Activated T-cell treated with anti-CD3 and anti-CD28 coated beads for 1 hour (primary cell): ENCODE measurements at places on chromosomes 11 and 22.

- no peak for DNase-seq
These were observed 44.1 kb upstream of the CWF19L2 start for GRCh38 chr11:107501713-107502112.

DNA sequence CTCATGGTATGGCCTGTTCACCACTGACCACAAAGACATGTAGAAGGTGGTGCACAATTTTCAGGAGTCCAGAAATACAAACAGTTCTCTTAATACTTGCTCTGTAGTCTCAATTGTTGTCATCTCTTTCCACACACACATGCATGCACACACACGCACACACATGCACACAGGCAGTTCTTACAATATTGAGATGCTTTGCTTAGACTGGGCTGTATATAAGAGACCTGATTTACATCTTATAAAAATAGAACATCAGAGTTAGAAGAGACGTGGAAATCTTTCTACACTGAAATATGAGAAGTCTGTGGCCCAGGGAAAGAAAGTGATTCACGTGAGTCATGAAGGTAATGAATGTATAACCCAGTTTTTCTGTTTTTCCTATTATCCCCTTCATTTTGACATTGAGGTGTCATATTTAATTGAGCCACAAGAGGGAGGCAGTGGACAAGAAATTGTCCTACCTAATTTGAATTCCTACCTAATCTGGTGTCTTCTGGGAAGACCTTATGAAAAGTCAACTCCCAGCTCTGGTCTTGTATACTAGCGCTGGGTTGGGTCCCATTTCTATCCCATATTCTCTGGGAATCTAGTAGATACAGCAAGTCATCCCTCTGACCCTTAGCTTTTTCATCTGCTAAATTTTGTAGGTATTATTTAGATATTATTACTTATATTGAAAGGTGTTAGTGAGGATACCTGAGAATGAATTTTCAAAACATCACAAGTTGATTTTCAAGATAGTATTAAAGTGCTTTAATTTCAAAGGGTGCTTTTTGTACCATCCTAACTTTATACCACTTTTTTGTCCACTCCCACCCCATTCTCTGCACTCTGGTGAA lies 14.9 kb upstream of the MS4A4A start:
- no peak for DNase-seq

DNA sequence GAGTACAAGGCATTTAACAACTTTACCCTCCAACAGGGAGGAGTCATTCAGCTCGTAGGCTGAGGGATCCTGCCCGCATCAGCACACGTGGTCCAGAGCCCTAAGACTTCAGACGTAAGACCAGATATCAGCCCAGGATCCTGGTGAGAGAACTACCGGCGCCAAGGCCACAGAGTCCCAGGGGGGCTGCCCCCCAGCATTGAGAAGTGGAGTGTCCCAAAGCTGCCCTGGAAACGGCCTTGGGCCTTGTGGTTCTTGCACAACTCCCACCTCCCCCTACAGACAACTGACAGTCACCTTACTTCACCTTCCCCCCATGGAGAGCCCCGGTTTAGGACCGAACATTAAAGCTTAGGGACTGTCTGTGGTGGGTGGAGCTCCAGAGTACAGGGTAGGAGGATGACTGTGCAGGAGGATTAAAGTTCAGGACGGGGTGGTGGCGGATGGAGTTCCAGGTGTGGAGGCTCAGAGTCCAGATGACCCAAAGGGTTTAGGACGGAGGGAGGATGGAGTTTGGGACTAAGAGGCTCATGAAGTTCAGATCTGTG lies 1.0 kb downstream of the C11orf91 start:
- no peak for DNase-seq

DNA sequence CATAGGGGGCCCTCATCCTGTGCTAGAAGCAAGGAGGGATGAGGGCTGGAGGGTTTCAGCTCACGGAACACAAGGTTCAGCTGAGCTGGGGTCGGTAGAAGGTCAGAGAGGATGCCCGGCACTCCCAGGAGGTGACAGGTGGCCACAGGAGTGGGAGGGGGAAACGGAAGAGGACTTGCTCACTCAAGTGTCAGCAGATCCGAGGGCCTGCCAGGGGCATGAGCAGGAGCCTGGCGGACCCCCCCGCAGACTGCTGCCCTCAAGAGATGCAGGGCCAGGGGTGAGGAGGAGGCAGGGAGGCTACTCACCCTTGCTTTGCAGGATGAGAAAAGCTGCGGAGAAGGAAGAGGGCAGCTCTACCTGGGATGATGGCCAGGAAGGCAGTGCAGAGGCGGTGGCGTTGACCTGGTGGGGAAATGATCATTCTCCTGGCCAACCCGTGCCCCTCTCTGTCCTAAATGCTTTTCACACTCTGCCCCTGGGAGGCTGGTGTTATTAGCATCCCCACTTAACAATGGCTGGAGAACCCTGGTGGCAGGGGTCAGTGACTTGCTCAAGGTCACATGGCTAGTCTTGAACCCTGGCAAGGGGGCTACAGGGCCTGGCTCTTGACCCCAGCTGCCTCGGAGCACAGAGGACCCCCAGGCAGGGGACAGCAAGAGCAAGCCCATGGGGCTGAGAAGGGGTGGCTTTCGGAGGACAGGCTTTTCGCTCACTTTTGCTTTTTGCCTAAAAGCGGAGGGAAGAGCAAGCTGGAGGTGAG lies 30.1 kb upstream of the CSNK1E start:
- DNase-seq, result no peak

- no peak for DNase-seq
These were observed 13.1 kb downstream of the TAF1D start for GRCh38 chr11:93727985-93728791.

- DNase-seq, result no peak
These were observed 9.4 kb upstream of the IGF2 start for GRCh38 chr11:2148595-2148994.

DNA sequence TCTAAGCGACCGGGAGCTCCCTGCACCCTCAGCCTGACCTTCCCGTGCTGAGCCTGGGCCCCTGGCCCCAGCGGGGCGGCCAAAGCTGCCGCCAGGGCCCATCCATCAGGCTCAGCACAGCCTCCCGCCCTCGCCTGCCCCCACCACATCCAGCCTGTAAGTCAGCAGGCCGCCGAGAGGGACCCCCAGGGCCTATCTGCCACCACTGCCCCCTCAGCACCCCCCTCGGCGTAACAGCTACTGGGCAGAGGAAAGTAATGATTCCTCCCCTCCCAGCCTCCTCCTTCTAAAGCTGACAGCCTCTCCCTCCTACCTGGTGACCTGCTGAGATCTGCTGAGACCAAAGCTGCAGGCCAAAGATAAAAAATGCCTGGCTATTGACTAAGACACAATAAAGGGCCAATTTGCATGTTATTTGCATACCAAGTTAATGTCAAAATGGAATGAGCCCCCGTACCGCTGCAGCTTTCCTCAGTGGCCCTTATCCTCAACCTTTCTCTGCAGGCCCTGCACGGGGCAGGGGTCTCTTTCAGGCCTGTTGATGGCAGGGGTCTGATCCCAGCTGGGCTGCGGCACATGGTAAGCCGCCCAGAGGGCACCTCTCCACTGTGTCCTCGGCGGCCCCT lies 51.6 kb downstream of the RPUSD4 start:
- DNase-seq, result no peak

GRCh38 chr11:67119585-67120391 lies 725 bp downstream of the KDM2A start:
- DNase-seq, result peak; percentile 16

DNA sequence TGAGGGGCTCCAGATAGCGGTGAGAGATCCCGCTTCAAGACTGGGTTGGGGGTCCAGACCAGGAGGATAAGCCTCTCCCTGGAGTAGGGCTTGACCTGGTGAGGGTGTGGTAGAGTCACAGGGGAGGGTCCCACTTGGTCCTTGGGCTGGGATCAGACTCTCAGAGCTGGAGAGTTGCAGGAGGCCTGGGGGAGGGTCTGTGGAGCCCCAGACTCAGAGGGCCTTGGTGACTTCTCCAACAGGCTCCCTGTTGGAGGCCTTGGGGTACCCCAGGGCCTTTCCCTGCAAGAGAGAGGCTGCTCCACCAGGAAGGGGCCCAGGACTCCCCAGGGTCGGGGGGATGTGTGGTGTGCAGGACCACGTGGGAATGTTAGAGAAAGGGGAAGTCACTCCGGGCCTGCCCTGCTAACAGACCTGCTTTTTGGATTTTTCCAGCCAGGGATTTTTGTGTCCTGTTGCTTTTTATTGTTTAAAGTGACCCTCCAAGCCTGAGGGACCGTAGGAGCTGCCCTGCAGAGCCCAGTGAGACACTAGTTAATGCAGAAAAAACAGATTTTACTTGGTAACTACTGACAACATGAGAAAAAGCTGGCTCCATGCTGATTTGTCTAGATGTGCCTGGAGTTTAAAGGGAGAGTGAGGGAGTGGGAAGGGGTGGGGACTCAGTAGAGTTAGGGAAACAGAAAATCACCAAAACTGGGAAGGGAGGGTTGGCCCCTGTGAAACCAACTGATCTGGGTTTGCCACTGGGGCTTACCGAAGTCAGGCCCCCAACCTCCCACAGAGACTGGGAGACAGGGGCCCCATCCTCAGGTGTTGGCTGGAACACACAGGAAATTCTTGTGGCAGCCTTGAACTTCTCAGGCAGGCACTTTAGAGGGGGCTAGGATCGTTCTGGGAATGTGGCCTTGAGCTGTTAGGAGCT lies 801 bp upstream of the TXNRD2 start:
- DNase-seq, result no peak

DNA sequence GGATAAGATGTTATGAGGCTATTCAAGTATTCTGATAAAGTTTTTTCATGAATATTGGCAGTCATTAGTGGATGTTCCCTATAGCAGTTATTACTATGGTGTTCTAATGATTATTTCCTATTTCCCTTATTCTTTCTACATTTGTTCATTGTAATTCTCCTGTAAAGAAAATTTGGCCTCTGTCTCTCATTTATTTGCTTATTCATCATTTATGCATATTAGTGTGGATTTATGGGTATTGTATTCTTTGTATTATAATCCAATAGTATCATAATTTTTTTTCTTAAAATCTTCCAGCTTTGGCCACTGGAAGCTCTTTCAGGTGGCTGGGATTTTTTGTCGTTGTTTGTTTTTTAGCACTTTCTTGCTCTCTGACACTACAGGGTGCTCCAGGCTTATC lies 47.3 kb downstream of the JAM3 start:
- DNase-seq, result no peak

DNA sequence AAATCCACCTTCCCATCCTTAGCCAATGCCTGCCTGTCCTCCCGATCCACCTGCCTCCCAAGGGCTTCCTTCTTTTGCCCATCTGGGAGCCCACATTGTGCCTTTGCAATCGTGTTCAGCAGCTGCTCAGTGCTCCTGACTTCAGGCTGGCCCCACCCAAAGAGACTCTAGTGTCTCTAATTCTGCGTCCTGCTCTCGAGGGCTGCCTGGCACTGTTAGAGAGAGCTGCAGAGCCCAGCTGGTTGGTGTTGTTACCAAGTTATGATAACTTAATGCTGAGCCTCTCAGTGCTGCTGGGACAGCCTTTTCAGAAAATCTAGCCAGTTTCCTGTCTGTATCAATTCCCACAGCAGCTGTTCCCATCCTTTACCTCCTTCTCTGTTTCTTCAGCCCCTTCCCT lies 69.1 kb downstream of the MICAL2 start:
- DNase-seq, result no peak

DNA sequence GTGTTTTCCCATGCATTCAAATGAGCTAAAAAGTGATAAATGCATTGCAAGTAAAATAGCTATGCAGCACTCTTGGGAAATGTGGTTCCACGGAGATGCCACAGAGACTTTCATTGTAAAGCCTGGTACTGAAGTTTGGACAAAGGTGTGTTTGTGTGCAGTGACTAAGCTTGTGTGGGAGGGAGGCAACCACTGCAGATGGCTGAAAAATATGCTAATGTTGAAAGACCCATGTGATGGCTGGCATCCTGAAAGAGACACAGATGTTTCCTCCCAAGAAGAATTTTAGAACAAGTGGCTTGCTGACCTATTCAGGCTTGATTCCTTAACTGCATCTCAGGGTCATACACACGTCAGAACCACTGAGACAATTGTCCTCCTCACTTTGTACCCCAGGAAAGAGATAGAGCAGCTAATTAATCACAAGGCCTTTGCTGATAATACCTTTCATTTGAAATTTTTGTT lies 73.8 kb downstream of the FAM76B start:
- no peak for DNase-seq

- DNase-seq, result no peak
These were observed 105.0 kb downstream of the TRPC6 start for GRCh38 chr11:101478587-101479369.

DNA sequence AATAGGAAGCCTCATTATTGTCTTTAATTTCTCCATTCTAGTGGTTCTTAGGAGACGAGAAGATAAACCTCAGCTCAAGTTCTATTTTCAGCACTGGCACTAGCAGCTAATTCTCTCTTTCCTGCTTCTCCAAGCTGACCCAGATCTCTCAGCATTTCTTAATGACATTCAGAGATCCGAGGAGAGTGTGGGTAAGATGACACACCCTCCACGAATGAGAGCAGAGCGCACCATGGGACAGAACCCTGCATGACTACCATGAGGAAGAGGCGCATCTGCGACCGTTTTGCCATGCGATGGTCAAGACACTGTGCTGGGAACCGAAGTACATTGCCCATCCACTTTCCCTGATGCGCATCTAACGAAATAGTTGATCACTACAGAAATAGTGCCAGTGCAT lies 241.8 kb downstream of the LARGE1 start:
- DNase-seq, result no peak

DNA sequence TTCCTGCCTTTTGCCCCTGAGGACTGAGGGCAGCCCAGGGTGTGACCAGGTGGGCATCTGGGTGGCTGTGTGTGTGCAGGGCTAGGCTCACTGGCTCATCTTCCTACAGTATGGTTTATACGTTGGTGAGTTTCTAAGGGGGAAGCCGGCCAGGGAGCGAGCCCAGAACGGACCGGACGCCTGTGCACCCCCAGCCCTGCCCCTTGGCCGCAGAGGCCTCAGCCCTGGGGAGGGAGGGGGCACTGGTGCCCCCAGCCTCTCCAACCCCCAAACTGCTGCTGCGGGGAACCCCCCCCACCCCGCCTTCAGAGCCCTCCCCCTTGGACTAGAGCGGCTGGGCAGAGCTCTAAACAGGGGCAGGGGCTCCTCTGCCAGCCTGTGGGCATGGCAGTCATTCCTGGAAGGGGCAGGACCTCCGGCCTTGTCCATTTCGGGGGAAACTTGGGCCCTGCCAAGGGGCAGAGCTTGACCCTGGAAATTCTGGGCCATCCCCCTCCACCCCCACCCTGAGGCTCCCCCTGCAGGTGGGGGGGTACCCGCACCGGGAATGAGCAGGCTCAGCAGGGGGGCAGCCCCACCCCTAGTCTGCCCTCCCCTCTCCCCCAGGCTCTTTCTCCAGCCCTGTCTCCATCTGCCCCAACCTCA lies 5.4 kb downstream of the YIF1A start:
- DNase-seq, result no peak

- no peak for DNase-seq
These were observed 617.7 kb downstream of the OPCML start for GRCh38 chr11:132914600-132914999.

DNA sequence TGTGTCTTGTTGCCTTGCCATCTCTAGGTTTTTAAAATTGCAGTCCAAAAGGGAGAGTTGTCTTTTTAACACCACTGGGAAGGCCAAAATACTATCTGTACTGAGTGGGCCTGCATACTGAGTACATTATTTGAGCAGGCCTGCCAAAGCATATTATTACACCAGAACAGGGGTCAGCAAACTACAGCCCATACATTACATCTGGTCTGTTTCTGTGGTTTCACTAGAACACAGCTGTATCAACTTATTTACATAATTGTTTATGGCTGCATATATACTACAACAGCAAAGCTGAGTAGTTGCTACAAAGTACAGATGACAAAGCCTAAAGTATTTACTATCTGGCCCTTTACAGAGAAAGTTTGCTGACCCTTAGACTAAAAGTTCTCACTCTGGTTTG lies 74.0 kb downstream of the USP35 start:
- no peak for DNase-seq

- DNase-seq, result no peak
These were observed 22.6 kb upstream of the RCN1 start for GRCh38 chr11:32068134-32068870.
